ENCODE measurements at places on chromosomes 16 and 17. TPM values are rescaled to one million over a fixed set of nuclear protein-coding genes. Genes with fewer than 3 reads are reported as not detected.

Gene LCAT
- total RNA-seq, result 8.1 TPM

Gene SALL1
- total RNA-seq, result 1.3 TPM

Gene UQCRC2
- 115 TPM for total RNA-seq

Gene GLIS2
- total RNA-seq, result 6.5 TPM

Gene MYH13
- total RNA-seq, result 0.16 TPM

Gene INCA1
- not detected for total RNA-seq

Gene SLC9A5
- total RNA-seq, result 0.18 TPM

Gene HBA2
- total RNA-seq, result not detected

Gene CES4A
- 1.4 TPM for total RNA-seq

Gene APOBR
- total RNA-seq, result not detected

Gene CHRNE
- 0.72 TPM for total RNA-seq

Gene KCTD19
- not detected for total RNA-seq

Gene EVPLL
- not detected for total RNA-seq

Gene PEX12
- 4.3 TPM for total RNA-seq
